RPMI8226 (cell line): ENCODE measurements at places on chromosomes 13 and 19.
A peak's percentile ranks its signal among the peaks of the same experiment; 100 is the strongest.

- DNase-seq = no peak
Observed at GRCh38 chr13:73090823-73091187, 32.0 kb downstream of the KLF5 start.

- no peak for DNase-seq
Observed at GRCh38 chr19:35318679-35319448, 10.1 kb upstream of the CD22 start.

- DNase-seq = peak; percentile 4
Observed at GRCh38 chr19:29837448-29837981, 25.7 kb downstream of the CCNE1 start.

DNA sequence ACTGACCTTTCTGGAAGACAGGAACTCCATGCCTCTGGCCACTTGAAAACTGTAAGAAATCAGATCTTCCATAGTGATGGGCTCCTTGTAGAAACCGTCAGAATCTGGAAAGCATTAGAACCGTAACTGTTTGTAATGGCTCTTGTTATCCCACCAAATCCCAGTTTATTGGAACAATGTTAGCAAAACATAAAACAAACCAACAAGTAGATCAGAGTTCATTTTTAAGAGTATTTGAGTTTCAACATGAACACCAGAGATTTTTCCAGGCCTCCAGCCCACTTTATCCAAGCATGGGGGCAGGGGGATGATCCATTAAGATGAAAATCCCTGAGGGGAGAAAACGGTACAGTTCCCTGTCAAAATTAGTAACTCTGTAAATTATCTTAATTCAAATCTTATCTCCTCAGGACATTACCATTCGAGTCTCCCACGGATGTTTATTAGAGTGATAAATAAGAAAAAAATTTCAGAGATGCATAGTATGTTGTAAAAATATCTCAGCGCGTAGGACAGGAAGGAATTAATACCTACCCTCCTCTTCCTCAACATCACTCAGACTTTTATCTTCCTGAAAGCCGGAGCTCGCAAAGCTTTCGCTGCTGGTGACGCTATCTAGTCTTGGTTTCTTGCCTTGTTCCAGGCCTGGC lies 172.5 kb downstream of the FLT1 start:
- DNase-seq = no peak

- DNase-seq = no peak
Observed at GRCh38 chr13:110298505-110299282, 8.3 kb downstream of the COL4A1 start.

DNA sequence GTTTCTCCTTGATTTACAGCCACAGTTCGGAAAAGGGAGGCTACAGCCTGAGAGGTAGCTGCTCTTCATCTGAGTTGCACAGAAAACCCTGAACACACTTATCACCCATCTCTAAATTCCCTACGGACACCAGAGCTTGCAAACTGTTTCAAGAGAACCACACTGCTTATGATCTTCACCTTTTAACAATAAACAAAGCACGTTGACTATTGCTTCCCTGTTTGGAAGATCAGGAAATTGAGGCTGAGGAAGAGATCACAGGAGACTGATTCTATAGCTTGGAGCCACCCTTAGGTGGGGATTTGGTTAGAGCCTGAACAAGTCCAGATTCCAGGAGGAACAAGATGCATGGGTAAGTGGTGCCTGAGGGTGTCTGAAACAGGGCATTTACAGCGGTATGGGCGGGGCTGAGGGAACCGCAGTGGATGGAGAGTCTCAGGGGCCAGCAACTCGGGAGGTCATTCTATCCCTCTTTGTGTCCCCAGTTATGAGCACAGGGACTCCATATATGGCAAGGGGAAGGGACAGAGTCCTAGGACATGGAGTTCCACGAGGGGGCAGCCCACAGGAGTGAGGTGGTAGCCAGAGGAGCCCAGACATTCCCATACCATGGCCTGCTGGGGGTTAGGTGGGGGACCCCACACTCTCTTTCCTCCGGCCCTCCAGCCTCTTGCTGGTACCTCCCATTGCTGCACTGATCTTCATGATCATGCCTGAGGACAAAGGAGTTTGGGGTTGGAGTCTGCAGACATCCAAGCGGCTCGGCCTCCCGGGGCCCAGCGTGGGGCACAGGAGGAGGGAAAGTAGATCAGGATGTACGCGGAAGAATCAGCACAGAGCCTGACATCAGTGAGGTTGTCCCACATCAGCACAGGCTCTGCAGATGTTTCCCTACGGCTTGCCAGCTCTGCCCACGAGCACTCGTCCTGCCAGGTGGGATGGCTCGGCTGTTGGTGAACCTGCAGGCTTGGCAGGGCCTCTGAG lies 162.3 kb upstream of the ZNF536 start:
- DNase-seq = no peak

GRCh38 chr19:32719611-32720059 lies at the start of gene TDRD12:
Gene TDRD12, plus strand, starts transcription at chr19:32719767. Its CDS starts 306 bp downstream, at chr19:32720073.
- no peak for DNase-seq

DNA sequence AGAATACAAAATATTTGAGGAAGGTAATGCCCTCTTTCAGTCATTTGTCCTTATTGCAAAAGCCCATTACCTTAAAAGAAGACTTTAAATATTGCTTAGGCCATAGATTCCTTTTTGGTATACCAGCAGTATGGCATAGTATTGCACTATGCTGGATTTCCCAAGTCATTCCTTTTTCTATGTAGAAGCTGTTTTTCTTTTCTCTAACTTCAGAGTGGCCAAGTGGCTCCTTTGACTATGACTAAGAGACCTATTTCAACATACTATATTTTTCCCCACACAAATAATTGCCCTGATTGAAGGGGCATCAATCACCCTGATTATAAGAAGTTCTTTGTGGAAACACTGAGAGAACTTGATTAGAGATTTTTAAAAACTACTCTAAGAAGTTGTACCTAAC lies 68.6 kb downstream of the UFM1 start:
- DNase-seq = no peak

GRCh38 chr13:84413016-84413415 lies 530.7 kb upstream of the SLITRK1 start:
- DNase-seq = no peak

- no peak for DNase-seq
Observed at GRCh38 chr13:111844682-111845081, 222.3 kb upstream of the SOX1 start.

DNA sequence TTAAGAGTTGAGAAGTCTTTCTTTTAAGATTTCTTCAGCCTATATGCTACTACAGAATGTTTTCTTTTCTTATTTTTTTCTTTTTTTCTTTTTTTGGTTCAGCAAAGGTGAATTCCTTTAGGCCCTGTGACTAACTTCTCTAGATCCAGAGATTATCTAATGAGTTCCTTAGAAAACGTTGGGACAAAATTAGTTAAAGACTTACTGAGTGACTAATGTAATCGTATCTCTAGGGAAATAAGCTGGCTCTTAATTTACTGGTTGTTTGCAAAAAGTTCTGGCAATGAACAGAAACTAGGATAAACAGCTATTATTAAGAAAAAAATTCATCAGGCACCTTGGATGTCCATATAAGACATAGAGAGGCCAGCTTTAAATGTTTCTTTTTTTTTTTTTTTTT lies 30.7 kb upstream of the CSNK1A1L start:
- DNase-seq = no peak

GRCh38 chr13:21074546-21074945 lies 13.2 kb upstream of the LATS2 start:
- DNase-seq = no peak

DNA sequence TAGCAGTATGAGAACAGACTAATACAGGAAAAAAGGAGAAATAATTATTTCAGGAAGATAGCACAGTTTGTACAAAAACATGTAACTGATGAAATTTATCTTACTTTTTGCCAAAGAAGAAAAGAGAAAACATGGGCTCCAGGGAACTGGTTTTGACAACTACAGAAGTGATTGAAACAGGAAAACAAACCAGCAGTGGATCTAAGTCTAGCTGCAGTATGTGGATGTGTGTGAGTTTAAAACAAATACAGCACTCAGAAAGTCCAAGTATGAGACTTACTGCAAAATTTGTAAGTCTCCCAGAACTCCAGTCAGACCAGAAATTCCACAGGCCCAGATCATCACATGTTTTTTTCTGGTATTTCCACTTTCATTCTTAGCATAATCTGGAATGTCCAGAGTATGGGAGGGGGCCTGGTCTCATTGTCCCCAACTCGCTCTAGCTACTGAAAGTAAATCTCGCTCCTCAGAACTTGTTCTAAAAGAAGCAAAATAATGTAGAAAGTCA lies 259.5 kb downstream of the NHLRC3 start:
- no peak for DNase-seq

- DNase-seq = peak; percentile 87
Observed at GRCh38 chr19:1168572-1169410, 5.3 kb downstream of the SBNO2 start.

- peak; percentile 72 for DNase-seq
Observed at GRCh38 chr13:29369060-29369743, 226.3 kb downstream of the SLC7A1 start.

DNA sequence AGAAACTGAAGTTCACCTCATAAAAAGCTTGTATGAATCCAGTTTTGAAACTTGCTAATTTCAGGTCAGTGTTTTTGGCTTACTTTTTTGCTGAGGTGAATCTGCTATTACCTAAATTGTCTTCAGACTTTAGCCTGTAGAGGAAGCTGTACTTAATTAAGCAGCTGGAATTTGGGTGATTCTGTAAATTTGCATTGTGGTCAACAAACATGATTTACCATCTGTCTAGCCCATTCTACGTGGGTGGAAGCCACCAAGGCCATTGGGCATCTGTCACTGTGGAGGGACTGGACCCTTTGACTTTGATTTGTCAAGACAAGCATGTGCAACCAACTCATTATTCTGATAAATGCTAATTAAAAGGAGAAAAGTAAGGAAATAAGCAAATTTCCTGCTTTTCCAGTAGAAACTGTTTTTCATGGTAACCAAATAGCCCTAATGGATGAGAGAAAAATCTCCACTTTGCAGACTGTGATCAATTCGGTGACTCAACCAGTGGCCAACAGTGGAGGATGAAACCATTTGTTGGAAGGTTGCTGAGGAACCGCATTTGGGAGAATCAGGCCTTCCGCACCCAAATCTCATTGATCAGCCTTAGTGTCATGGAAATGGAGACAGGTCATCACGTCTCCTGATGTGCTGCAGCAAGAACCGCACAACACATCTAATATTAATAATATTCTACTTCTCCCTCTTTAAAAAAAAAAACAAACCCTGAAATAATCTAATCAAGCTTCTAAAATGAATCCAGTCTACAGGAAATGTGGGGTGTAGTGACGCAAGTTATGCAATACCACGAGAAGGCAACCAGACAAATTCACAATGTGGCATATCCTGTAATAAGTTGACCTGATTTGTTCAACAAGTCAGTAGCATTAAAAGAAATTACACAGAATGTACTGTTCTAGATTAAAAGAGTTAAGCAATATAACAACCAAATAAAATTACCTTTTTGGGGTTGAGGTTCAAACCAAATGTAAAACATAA lies 54.3 kb downstream of the GARRE1 start:
- no peak for DNase-seq

- no peak for DNase-seq
Observed at GRCh38 chr19:28907534-28907933, 305.4 kb downstream of the UQCRFS1 start.

DNA sequence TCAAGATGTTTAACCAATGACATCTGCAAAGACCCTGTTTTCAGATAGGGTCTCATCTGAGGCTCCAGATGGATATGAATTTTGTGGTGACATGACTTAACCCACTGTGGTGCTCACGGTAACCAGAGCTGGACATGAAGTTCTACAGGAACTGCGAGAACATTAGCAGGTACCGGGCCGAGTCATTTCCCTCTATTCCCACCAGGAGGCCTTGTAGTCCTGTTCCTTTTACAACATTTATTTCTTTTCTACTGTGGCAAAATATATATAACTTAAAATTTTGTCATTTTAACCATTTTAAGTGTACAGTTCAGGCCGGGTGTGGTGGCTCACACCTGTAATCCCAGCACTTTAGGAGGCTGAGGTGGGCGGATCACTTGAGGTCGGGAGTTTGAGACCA lies 7.6 kb upstream of the TSPAN16 start:
- peak; percentile 22 for DNase-seq

- no peak for DNase-seq
Observed at GRCh38 chr13:41492432-41493260, 35.3 kb downstream of the RGCC start.

- no peak for DNase-seq
Observed at GRCh38 chr13:38957794-38958592, 32.6 kb downstream of the STOML3 start.

DNA sequence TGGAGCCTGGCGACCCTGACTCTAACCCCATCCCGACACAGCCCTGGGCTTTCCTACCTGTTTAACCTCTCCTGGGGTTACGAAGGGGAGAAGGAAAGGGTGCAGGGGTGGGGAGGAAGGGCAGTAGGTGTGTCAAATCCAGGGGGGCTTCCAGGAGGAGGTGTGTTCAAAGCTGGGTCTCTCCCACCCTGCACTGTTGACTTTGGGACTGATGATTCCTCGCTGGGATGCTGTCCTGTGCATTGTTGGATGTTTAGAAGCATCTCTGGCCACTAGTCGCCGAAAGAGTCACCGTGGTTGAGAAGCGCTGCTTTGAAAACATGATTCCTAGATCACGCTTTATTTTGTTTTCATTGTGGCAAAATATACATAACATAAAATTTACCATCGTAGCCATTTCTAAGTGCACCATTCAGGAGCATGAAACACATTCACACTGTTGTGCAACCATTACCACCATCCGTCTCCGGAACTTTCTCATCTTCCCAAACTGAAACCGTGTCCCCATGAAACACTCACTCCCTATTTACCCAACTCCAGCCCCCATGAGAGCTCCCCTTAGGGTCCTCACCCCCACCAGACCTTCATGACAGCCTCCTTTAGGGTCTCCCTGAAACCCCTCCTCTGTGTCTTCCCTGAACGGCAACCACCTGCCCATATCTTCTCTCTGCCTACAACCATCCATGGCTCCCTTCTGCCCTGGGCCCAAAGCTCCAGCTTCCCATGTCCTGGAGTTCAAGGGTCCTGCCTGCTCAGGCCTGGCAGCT lies 4.4 kb upstream of the FCER2 start:
- DNase-seq = no peak

- peak; percentile 16 for DNase-seq
Observed at GRCh38 chr13:45809801-45810394, 41.7 kb downstream of the SIAH3 start.

DNA sequence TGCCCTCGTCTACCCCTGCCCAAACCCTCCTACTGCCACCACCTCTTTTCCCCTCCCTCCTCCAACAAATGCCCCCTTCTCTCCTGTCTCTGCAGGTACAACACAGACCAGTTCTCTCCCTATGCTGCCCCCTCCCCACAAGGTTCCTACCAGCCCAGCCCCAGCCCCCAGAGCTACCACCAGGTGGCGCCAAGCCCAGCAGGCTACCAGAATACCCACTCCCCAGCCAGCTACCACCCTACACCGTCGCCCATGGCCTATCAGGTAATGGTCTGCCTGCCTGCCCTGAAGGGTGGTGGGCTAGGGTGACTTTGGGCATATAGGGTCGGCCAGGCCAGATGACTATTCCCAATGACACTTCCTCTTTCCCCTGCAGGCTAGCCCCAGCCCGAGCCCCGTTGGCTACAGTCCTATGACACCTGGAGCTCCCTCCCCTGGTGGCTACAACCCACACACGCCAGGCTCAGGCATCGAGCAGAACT lies 6.5 kb upstream of the TIMM50 start:
- peak; percentile 43 for DNase-seq
